ENCODE measurements at places on chromosomes 7 and 10.
A peak's percentile ranks its signal among the peaks of the same experiment; 100 is the strongest.

- no peak for DNase-seq
These were observed 965 bp upstream of the AGAP3 start for GRCh38 chr7:151085329-151085690.

DNA sequence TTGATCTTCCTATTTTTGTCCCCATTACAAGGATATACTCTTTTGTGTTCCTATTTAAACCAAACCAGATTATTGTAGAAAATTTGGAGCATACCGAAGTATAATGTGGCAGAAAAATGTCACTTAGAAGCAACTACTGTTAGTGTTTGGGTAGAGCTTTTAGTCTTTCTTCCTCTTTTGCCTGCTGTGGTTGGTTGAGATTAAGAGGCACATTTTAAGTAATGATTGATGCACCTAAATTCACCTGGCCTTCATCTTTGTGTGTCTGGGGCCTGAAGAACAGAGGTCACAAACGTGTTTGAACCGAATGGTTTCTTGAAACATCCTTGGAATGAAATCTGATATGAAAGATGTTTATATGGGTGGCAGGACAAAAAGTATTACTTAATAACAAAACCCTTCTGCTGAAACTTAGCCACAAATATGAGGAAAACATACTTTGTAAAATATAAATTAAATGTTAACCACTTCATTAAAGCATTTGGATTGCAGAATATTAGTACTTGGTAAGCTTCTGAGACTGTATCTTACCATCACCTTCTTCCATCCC lies 2.6 kb downstream of the BPGM start:
- no peak for DNase-seq

DNA sequence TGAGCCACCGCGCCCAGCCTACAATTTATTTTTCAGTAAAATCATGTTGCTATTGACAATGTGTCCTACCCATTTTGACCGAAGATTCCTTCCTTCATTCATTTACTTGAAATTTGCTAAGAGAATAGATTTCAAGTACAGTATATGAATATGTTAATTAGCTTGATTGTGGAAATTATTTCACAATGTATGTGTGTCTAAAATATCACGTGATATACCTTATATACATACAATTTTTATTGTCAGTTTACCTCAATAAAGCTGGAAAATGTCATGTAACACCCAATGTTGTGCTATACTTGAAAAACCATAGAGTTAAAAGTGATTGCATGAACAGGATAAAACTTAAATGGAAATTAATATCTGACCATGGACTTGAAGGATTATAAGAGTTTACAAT lies 521.7 kb upstream of the ANKRD30A start:
- DNase-seq = no peak

GRCh38 chr10:13470270-13470669 lies 58.5 kb downstream of the BEND7 start:
- DNase-seq = no peak

DNA sequence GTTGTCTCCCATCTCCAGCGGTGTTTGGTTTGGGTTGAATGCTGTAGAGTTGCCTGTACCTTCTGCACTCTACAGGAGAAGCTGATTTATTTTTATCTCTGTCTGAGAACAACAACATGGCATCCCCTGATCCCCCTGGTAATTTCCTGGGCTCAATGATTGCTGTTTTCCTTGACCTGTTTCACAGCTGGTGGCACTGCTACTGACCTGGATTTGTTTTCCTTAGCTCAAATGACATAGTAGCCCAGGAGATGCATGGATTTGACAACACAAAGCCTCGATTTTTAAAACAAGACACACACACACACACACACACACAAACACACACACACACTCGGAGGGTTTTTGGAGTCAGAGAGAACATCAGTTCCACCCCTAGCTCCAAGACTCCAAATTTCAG lies 301.6 kb downstream of the NRG3 start:
- no peak for DNase-seq

- no peak for DNase-seq
These were observed 42.0 kb downstream of the NRAP start for GRCh38 chr10:113621799-113622198.

DNA sequence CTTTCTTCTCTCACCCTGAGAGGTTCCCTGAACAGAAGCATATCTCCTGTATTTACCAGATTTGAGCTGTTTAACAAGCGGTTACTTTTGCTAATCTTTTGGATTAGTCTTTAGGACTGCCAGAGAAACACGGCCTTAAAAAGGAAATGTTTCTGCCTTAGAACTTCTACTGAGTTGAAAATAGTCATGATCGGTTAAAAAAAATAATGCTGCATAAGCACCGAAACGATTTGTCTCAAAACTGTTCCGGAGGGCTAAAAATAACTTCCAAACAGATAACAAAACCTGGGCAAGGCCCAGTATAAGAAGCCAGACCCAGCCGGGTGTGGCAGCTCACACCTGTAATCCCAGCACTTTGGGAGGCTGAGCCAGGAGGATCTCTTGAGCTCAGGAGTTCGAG lies 43.3 kb upstream of the CYTH3 start:
- DNase-seq = no peak

GRCh38 chr7:116948934-116949333 lies 4.4 kb upstream of the ST7 start:
- no peak for DNase-seq

GRCh38 chr7:116324582-116324981 lies 114.2 kb downstream of the TES start:
- DNase-seq = no peak

GRCh38 chr10:98257198-98257597 lies 10.8 kb downstream of the LOXL4 start:
- no peak for DNase-seq

GRCh38 chr10:108597031-108597430 lies 1326.3 kb downstream of the XPNPEP1 start:
- DNase-seq = no peak

DNA sequence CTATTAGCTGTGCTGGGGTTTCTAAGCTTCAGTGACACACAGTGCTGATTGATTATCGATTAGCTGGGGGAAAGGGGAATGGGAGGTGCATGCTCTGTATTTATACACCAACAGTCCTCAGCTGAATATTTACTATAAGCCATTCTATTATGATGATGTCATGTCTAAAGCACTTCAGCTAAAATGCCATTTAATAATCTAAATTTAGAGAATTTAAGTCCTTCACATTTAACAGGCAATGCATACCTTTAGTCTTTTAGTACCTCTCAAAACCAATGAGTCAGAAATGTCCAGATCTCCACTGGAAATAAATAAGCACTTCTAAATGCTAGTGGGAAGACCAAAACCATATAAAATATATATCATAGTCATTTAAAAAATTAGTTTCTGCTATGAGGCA lies 24.6 kb downstream of the RPP38 start:
- no peak for DNase-seq

GRCh38 chr7:141991140-141991539 lies 4.5 kb upstream of the MGAM start:
- no peak for DNase-seq

- peak; percentile 48 for DNase-seq
These were observed 75.3 kb upstream of the CC2D2B start for GRCh38 chr10:95832216-95833041.

DNA sequence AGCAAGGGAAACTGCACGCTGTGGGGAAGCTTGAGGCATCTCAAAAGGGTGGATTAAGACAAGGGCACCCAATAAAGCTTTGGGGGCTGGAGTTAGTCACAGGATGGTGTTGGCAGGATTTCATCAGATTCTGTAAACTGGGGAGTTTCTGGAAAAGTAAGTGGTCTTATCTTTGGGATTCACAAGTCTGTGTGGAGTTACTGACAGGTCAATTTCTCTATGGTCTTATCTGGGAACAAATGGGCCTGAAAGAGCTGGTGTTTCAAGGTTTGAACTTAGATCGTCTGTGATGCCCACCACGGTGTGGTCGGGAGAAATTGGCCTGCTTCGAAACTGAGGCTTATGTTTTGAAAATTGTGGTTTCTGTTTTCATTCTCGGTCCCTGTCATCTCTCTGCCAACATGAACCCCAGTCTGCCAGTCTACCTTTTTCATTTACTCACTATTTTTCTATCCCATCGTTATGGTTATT lies 23.8 kb upstream of the AOAH start:
- no peak for DNase-seq

DNA sequence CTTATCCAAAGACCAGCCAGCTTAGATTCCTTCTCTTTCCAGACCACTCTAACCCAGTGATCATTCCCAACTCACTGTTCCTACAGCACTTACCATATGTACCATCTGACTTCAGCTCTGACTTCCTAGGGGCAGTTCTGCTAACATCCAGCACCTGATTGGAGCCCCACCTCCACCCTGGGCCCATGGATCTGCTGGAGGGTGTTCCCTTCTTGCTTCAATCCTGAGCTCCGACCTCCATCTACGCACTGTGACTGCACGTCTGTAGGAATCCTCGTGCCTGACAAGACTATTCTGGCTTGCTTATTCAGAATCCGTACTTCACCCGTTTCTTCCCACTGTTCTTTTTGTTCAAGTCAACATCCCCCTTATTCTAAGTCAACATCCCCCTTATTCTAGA lies 57.6 kb downstream of the HIPK2 start:
- no peak for DNase-seq

Data from activated CD4-positive, alpha-beta T cell treated with anti-CD3 and anti-CD28 coated beads, Interleukin-2, amount 50 U/mL, for 48 hours (primary cell).